ENCODE measurements at places on chromosomes 5 and 9.

DNA sequence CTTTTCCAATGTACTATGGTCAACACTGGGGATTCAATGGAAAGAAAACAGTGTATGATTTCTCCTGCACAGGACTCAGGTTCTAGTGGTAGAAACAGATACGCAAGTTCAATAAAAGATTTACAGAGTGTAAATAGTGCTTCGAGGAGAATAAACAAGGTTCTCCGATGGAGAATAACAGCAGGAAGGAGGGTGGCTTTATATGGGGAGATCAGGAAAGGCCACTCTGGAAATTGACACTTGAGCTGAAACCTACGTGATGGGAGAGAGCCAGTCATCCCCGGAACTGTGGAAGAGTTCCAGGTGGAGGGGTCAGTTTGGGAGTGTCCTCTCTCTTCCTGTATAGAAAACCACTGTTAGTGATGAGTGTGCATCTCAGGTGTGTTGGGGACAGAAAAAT is 65.9 kb downstream of the GARNL3 start:
- no peak for DNase-seq

DNA sequence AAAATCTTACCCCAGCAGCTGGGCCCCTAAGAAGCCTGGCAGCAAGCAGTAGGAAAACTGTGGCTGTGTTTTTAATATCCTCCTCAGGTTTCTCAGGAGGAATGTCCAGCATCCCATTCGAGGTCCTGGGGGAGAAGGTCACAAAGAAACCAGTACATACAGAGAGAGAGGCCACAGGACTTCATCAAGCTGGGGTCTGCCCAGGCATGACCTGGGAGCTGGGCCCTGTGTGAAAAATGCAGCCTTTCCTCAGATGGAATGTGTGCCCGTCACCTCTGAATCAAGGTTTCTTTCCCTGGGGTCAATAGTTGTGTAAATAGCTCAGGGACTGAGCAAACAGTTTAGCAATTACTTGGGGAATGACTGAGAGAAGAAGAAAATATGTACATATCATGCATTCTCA is 33.9 kb upstream of the RAD23B start:
- no peak for DNase-seq

GRCh38 chr9:105359892-105360291 is 87.9 kb upstream of the FSD1L start:
- no peak for DNase-seq

- DNase-seq = no peak
Measured at GRCh38 chr9:101254733-101255433, 129.9 kb downstream of the BAAT start.

DNA sequence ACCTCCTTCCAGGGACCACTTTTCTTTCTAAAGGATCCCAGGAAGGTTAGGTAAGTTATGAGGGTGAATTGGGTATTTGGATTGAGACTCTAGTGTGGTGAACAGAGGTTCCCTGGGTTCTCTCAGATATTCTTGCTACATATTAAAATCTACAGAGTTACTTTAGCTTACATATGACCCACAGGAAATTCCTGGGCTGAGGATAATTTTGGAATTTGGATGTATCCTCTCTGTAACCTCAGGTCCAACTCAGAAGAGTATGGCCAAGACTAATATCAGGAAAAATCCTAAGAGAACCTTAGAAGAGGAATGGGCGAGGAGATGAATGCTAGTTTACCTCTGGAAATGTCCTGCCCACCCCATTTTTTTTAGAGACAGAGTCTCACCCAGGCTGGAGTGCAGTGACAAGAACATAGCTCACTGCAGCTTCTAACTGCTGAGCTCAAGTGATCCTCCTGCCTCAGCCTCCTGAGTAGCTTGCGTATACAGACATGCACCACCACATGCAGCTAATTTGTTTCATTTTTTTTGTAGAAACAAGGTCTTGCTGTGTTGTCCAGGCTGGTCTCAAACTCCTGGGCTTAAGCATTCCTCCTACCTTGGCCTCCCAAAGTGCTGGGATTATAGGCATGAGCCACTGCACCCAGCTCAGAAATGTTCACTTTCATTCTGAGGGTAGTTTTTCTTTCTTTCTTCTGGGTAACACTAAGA is 196.4 kb downstream of the ARHGEF28 start:
- DNase-seq = no peak

GRCh38 chr5:69276422-69277174 is 41.9 kb downstream of the CDK7 start:
- no peak for DNase-seq

GRCh38 chr5:127667926-127668325 is 19.0 kb downstream of the CTXN3 start:
- no peak for DNase-seq

GRCh38 chr5:133525126-133525525 is 87.2 kb downstream of the FSTL4 start:
- DNase-seq = no peak

- DNase-seq = peak; percentile 65
Measured at GRCh38 chr5:88792144-88792840, 90.7 kb downstream of the MEF2C start.

- DNase-seq = no peak
Measured at GRCh38 chr5:132473019-132473531, 17.5 kb downstream of the IRF1 start.

GRCh38 chr9:111895996-111896941 is at the start of gene UGCG:
Gene UGCG (plus strand): TSS chr9:111896814. CDS start chr9:111897216, 402 bp downstream.
- peak; percentile 85 for DNase-seq
